Immature natural killer cell (primary cell): ENCODE measurements at places on chromosomes 1 and 21.

DNA sequence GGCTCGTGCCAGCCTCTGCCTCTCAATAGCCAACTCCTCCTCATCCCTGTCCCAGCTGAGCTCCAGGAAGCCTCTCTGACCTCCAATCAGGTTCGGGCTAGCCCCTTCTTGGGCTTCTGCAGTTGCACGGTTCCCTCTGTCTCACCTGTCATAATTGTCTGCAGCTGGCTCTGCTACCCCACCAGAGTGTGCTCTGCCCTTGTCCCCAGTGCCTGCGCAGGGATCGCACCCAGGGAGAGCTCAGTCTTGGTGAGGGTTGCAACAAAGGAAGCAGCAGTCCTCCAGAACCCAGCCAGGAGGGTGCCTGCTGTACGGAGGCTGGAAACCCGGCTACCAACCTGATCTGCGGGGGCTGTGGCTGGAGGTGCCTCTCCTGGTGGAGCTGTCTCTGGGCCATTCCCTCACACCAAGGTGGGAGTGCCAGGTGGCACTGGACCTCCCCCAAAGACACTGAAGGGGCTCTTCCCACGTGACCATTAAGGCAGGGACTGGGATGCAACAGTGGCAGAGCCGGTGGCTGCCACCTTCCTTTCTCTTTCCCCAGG, 63.5 kb upstream of the DMRTB1 start:
- peaks cover 2% of the 10 kb centered on the region for H3K27me3 ChIP-seq
- no peak overlapping the region for H3K27ac ChIP-seq
- no peak for DNase-seq
- H3K4me1 ChIP-seq: no peaks in the 10 kb centered on the region
- no peaks in the 10 kb centered on the region for H3K36me3 ChIP-seq

- DNase-seq: no peak
- no peak overlapping the region for H3K4me3 ChIP-seq
- H3K4me1 ChIP-seq: no peaks in the 10 kb centered on the region
- no peak overlapping the region for H3K27ac ChIP-seq
Observed at GRCh38 chr1:185916861-185917260, 182.7 kb downstream of the HMCN1 start.

- H3K27me3 ChIP-seq: no peaks in the 10 kb centered on the region
- no peak overlapping the region for H3K27ac ChIP-seq
- H3K4me3 ChIP-seq: peak overlapping the region; percentile 22
Observed at GRCh38 chr1:185440877-185441276, 123.8 kb upstream of the IVNS1ABP start.

- H3K4me1 ChIP-seq: no peaks in the 10 kb centered on the region
- DNase-seq: no peak
- H3K36me3 ChIP-seq: no peaks in the 10 kb centered on the region
- H3K4me3 ChIP-seq: no peak overlapping the region
- H3K27ac ChIP-seq: no peak overlapping the region
Observed at GRCh38 chr1:68301471-68302001, 69.2 kb upstream of the WLS start.

GRCh38 chr1:174652569-174653280, 205.0 kb downstream of the GPR52 start:
- H3K27me3 ChIP-seq: no peaks in the 10 kb centered on the region
- no peak for DNase-seq
- peaks cover 9% of the 10 kb centered on the region for H3K36me3 ChIP-seq
- peaks cover 24% of the 10 kb centered on the region for H3K4me1 ChIP-seq
- no peak overlapping the region for H3K4me3 ChIP-seq
- H3K27ac ChIP-seq: no peak overlapping the region

GRCh38 chr1:230012741-230013140, 54.3 kb upstream of the GALNT2 start:
- H3K27ac ChIP-seq: no peak overlapping the region
- H3K36me3 ChIP-seq: no peaks in the 10 kb centered on the region
- no peaks in the 10 kb centered on the region for H3K4me1 ChIP-seq
- H3K4me3 ChIP-seq: no peak overlapping the region
- no peaks in the 10 kb centered on the region for H3K27me3 ChIP-seq

DNA sequence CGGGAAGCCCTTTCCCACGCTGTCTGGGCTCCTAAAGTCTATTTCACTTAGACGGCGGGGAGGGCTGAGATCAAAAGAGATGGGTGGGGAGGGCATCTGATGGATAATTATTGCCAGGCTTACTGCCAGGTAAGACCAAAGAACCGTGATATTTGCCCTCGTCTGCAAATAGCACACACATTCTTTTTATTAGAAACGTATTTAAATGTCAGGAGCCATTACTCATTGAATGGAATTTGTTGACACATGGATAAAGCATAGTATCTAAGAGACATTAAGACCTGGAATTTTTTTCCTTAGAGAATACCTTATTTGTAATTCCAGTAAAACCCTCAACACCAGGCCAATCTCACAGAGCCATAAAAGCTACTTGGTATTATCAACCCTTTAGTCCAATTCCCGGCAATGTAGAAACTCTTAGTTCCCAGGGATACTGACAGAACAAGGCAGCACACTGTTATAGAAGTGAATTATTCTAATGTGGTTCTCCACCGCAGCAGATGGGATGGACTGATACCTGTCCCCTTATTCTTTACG, 10.6 kb downstream of the URB1 start:
- H3K4me3 ChIP-seq: no peak overlapping the region
- H3K36me3 ChIP-seq: peaks cover 44% of the 10 kb centered on the region

DNA sequence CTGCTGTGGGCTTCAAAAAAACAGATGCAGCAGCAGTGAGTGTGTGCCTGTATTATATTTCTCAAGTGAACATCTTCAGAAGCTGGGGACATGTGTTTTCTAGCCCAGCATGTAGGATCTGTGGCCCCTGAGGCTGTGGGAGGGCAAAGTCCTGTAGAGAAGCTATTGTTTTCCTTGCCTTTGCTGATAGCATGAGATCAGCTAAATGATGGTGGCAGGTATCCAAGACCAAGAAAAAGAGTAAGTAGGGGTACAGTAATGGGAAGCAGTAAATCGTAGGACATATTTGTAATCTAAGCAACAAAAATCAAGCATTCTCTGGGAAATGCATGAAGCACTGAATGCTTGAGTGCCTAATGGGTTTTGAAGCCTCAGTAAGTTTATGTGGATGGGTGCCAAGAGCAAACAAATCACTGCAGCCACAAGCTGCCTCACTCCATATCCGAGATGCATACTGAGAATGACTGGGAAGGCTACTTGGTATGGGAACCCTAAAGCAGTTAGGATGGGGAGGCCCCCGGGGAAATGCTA, 98.3 kb downstream of the CD58 start:
- H3K27me3 ChIP-seq: peaks cover 4% of the 10 kb centered on the region
- no peak for DNase-seq
- no peaks in the 10 kb centered on the region for H3K4me1 ChIP-seq

DNA sequence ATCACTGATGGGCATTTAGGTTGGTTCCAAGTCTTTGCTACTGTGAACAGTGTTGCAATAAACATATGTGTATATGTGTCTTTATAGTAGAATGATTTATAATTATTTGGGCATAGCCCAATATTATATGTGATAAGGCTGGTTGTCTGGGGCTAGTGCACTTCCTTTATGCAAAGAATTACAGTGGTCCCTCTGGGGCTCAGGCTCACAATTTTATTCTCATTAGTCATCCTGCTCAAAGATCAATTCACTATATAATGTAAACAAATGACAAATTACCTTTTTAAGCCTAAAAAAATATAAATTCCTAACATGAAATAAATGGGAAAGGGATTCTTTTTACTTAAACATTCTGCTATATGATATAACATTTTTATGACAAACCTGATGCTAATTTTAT, 5.0 kb downstream of the PLPPR4 start:
- H3K4me1 ChIP-seq: no peaks in the 10 kb centered on the region
- no peak for DNase-seq
- no peaks in the 10 kb centered on the region for H3K36me3 ChIP-seq
- no peak overlapping the region for H3K4me3 ChIP-seq

DNA sequence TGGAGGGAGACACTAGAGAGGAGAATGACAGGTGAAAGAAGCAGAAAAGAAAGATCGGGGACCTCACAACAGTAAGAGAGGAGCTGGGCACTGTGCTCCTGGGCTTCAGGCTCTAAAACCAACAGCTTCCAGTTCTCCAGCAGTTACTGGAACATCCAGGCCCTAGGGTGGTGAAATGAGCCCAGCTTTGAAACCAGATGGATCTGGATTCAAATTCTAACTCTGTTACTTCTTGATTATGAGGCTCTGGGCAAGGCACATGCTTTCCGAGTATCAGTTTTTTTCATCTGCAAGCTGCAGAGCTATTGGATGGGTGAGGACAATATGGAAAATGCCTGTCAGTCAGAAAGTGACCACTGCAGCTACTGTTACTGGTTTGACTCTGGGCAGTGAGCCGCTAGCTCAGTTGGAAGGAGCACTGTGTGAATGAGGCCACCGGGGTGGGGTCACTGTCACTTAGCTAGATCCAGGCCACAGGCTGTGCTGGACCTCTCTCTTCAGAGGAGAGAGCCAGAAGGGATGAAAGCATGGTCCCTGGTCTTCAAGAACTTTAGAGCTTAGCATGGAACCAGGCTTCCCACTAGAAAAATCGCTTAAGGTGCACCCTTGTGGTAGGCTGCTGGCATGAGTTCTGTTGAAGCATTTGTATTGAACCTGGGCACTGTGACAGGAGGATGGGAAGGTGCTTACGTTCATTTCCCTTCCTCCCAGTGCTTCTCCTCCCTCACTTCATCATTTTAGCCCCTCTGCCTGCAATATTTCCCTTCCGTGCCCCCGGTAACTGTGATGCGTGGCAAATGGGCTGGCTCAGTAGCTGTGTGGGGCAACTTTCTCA, 12.2 kb downstream of the PLEKHO1 start:
- no peak overlapping the region for H3K27ac ChIP-seq
- H3K36me3 ChIP-seq: peaks cover 14% of the 10 kb centered on the region
- H3K27me3 ChIP-seq: no peaks in the 10 kb centered on the region
- H3K4me3 ChIP-seq: no peak overlapping the region
- peaks cover 23% of the 10 kb centered on the region for H3K4me1 ChIP-seq

- no peak overlapping the region for H3K4me3 ChIP-seq
- no peak overlapping the region for H3K27ac ChIP-seq
- DNase-seq: no peak
Observed at GRCh38 chr1:203985044-203985443, 87.9 kb upstream of the SOX13 start.

DNA sequence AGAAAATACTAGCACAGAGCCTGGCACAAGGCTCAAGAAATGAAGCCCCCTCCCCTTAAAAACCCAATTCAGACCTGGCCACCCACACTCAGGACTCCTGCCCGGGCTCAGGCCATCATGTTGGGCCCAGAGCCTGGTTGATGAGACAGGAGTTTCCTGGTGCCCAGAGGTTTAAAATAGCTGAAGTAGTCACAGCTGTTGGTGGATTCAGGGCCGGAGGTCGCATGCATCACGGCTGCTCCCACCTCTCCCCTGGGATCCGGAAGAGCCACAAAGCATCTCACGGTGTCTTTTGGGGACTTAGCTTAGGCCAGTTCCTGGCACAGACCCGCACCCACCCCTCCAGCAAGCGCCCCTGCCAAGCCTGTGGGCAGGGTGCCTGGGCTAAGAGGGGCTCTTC, 2.6 kb upstream of the PADI2 start:
- no peaks in the 10 kb centered on the region for H3K4me1 ChIP-seq
- peaks cover 9% of the 10 kb centered on the region for H3K27me3 ChIP-seq
- no peak for DNase-seq
- no peak overlapping the region for H3K4me3 ChIP-seq
- H3K27ac ChIP-seq: no peak overlapping the region

GRCh38 chr1:33097762-33098161, 16.8 kb downstream of the AZIN2 start:
- H3K4me1 ChIP-seq: peaks cover 82% of the 10 kb centered on the region
- H3K36me3 ChIP-seq: no peaks in the 10 kb centered on the region
- peak overlapping the region; percentile 99 for H3K27ac ChIP-seq
- DNase-seq: no peak

DNA sequence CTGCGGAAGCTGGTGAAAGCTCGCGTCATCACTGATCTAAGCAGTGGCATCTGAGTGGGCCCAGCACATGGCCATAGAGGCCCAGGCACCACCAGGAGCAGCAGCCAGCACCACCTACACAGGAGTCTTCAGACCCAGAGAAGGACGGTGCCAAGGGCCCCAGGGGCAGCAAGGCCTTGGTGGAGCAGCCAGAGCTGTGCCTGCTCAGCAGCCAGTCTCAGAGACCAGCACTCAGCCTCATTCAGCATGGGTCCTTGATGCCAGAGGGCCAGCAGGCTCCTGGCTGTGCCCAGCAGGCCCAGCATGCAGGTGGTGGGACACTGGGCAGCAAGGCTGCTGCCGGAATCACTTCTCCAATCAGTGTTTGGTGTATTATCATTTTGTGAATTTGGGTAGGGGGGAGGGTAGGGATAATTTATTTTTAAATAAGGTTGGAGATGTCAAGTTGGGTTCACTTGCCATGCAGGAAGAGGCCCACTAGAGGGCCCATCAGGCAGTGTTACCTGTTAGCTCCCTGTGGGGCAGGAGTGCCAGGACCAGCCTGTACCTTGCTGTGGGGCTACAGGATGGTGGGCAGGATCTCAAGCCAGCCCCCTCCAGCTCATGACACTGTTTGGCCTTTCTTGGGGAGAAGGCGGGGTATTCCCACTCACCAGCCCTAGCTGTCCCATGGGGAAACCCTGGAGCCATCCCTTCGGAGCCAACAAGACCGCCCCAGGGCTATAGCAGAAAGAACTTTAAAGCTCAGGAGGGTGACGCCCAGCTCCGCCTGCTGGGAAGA, 3.2 kb upstream of the ARTN start:
- no peak overlapping the region for H3K4me3 ChIP-seq
- H3K27me3 ChIP-seq: peaks cover 12% of the 10 kb centered on the region
- DNase-seq: no peak
- H3K4me1 ChIP-seq: peaks cover 6% of the 10 kb centered on the region
- peaks cover 11% of the 10 kb centered on the region for H3K36me3 ChIP-seq
- no peak overlapping the region for H3K27ac ChIP-seq

- no peaks in the 10 kb centered on the region for H3K36me3 ChIP-seq
- H3K4me3 ChIP-seq: no peak overlapping the region
- no peak overlapping the region for H3K27ac ChIP-seq
- no peaks in the 10 kb centered on the region for H3K4me1 ChIP-seq
- DNase-seq: no peak
Observed at GRCh38 chr1:91057784-91058183, 35.9 kb upstream of the ZNF644 start.

DNA sequence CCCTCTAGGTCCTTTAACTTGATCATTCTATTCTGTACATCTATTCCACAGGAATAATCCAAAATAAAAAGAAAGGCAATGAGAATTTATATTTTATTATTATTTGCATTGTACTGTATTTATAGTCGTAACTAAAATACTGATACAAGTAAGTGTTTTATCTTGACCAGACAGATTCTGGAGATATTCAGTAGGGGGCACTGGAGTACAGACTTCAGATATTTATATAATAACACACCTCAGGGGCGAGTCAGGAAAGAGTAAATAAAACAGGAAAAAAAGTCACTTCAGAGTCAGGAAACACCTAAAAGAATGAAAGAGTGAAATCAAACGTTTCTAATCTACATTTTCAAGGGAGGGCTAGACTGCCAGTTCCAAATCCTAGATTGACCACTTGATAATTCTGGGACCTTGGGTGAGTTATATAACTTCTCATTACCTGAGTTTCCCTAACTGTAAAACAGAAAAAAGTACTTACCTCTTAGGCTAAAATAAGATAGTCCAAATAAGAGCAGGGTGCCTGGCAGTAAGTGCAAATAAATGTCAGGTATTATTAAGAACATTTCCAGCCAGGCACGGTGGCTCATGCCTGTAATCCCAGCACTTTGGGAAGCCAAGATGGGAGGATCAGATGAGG, 31.1 kb upstream of the MTF1 start:
- H3K27me3 ChIP-seq: no peaks in the 10 kb centered on the region
- peaks cover 6% of the 10 kb centered on the region for H3K36me3 ChIP-seq
- no peak overlapping the region for H3K4me3 ChIP-seq
- peak; percentile 44 for DNase-seq
